Activated CD4-positive, alpha-beta T cell treated with anti-CD3 and anti-CD28 coated beads, Interleukin-2, amount 10 ng/mL, durations not matched to agents 7 days and 5 days (primary cell): ENCODE measurements at places on chromosomes 5 and 9. TPM values are rescaled to one million over a fixed set of nuclear protein-coding genes. Genes with fewer than 3 reads are reported as not detected.

DNA sequence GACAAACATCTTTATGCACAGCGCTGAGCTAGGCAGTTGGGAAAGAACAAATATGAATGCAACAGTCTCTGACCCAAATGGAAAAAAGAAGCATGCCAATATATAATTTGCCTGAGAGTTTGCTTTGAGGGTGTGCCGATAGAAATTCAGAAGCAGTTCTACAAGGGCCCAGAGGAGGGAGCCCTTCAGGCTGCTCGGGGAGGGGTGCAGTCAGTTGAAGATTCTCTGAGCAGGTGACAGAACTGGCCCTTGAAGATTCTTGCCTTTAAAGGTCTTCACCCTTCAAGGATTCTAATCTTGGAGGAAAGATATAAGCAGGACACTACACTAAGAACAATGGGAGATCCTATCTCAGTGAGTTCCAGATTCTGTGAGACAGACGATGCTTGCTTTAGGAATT is 3.7 kb upstream of the PAPPA start:
- no peak for DNase-seq

GRCh38 chr5:20212701-20213100 is 224.7 kb upstream of the CDH18 start:
- DNase-seq = no peak

GRCh38 chr9:114002986-114003350 is 75.1 kb downstream of the AMBP start:
- no peak for DNase-seq

DNA sequence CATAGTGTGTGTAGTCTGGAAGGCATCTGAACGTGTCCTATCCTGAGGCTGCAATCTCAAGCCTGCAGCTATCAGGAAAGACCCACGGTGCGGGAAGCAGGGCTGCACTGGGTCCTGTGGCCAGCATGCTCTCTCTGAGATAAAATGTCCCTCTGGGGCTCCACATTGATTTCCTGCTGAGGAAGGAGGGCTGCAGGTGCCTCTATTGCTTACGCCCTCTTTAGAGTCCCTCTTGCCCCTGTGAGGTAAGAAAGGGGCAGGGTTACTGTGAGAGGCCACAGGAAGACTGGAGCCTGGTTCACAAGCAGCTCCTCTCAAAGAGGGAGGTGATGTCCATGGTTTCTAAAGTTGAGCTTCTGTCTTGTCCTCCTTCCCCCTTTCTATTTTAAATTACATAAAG is 299.9 kb upstream of the RFX3 start:
- no peak for DNase-seq

- no peak for DNase-seq
These were observed 110.7 kb upstream of the NFIL3 start for GRCh38 chr9:91534374-91534773.

DNA sequence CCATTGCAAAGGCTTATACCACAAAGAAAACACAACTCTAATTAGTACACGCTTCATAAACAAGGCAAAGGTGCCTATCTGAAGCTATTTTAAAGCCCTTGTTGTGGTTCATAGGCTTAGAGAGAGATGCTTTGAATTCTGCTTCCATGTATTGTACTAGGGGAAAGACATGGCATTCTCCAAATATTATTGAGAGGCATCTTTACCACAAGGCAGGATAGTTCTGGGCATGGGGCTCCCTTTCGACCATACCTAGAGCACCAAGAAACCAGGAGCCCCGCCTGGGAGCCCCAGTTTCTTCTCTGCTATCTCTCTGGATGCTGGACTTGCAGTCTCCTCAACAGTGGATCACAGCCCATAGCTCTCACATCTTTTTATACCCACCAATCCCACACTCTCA is 93.7 kb downstream of the NFIB start:
- DNase-seq = no peak

- DNase-seq = no peak
These were observed 405.0 kb upstream of the TNC start for GRCh38 chr9:115522912-115523311.

DNA sequence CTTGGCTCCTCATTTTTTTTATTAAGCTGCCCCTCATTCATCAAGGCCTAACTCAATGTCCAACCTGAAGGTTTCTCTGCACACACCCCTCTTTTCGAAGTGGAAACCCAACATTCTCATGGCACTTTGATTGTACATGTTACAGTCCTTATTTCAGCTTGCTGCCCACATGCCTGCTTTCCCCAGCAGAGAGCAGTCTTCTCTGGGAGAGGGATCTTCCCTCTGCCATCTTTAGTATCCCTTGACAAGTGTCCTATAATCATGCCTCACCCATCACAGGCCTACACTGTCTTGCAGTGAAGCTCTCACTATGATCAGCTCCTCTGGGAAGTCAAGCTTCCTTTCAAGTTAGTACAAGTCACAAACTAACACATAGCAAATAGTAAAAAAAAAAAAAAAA is 175.1 kb downstream of the ACER2 start:
- no peak for DNase-seq

DNA sequence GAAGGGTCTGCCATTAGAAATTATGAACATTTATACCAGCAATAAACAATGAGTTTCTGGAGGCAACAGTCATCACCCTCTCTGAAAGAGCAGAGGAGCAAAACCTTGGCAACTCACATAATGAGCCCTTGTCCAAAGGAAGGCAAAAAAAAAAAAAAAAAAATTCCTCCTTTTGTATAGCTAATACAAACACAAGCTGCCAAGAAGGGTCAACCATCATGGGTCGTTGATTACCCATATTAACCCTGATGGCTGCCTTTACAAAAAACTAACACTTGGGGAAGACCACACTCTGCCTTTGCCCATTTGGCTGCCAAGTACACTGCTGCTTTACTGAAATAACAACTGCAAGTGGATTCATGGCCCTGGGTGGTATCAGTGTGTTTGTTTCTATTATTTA is 272.7 kb downstream of the ADAMTSL1 start:
- DNase-seq = no peak

DNA sequence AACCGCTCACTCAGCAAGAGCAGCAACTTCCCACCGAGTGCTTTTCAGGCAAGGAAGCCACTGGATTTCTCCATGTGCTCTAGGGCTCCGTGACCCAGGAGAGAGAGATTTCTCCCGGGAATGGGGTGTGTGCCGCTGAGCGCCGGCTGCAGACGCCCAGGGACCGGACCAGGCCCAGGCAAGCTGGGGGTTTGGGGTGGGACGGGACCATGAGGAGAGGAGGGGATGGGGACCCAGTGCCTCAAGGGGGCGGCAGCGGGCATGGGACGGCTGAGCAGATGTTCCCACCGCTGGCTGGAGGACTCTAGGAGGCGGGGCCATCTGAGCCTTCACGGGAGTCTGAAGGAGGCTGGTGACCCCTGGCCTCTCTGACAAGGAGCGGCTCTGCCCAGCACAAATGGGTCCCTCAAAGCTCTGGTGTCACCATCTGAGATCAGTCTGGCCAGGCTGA is 8.5 kb downstream of the LCN9 start:
- DNase-seq = no peak

- DNase-seq = no peak
These were observed 13.6 kb downstream of the MTMR12 start for GRCh38 chr5:32299059-32299677.

DNA sequence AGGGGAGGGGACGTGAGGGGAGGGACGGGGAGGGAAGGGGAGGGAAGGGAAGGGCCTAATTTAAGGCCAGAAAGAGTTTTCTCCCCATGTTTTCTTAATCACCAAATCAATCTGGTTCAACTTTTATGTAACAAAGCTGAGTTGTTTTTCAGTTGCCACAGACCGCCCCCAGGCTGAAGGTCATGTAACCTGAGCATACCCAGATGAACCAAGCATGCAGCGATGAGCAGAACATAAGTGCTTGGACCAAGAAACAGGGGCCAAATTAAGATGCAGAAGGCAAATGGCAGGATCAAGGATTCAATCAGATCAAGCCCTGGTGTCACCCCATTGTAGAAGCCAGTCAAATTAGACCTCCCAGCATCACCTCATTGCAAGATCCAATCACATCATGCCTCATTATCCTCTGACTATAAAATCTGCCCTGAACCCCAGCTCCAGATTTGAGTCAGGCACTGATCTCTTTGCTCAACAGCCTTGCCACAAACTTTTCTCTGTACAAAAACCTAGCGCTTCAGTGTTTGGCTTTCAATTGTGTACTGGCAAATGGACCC is 113.5 kb upstream of the TNPO1 start:
- DNase-seq = no peak

GRCh38 chr9:107878462-107878861 is 388.9 kb upstream of the KLF4 start:
- DNase-seq = no peak

DNA sequence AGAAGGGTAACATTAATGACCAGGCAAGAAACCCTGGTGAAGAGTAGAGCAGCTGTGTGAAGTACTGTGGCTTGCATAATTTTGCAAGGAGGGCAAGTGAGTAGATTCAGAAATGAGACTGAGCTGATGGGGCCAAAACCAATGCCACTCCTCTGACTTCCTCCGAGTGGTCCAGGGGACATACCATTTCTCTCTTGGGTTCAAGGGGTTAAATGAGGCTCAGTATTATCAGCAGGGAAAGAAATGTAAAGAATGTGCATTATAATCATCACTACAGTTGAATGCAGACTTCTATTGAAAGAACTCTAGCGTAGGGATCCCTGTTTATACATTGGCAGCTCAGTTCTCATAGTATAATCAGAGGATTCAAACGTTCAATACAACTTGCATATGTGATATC is 9.9 kb downstream of the POLR3G start:
- no peak for DNase-seq

DNA sequence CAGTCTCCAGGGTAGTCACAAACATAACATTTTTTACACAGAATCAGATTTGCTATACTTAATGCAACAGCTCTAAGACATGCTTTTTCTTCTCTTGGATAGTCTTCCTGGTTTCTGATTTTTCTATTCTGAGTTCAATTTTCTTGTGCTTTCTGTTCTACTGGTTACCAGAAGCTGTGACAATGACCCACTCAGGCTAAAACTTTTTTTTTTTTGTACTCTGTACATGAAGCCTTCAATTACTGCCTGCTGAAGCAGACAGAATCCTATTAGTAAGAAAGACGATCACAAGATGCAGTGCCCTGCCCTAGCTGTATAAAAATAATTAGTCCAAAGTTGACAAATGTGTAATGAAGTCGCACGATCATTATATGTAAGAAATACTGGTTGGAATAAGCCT is 231.1 kb upstream of the TBCA start:
- no peak for DNase-seq

DNA sequence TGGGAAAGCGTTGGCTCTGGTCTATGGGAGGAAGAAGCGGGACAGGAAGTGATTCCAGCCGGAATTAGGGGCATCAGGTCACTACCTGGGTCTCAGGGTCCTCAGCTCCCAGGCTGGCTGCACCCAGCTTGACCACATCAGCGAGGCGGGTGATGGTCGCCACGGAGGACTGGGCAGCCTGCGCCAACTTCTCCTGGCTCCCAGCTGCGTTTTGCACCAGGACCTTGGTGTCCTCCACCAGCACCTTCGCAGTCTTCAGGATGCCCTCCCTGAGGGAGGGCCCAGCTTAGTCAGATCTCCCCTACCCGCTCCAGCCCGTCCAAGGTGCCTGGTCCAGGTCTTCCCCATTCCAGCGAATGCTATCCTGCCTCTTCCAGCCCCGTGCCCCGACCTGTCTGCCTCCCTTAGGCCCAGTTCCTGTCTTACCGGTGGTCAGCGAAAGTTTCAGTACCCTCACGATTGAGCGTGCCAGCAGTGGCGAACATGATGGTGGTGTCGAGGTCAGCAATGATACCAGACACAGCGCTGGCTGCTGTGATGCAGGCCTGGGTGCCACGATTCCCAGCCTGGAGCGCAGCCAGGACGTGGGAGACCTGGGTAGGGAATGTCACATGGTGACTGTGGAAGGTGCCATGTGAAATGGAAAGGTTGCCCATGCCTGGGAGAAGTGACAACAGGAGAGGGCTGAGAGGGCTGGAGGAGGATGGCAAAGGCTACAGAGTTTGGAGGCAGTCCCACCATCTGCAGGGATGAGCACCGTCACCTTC is 14.4 kb upstream of the TPM2 start:
- no peak for DNase-seq

- no peak for DNase-seq
These were observed 76.3 kb downstream of the MUSK start for GRCh38 chr9:110744715-110745384.

Gene TMEFF1
- not detected for total RNA-seq

Gene IL13
- total RNA-seq = 2.8 TPM

Gene ADAMTS2
- not detected for total RNA-seq

Gene RNF183
- total RNA-seq = not detected

Gene PCDHB7
- not detected for total RNA-seq

Gene SLC34A3
- total RNA-seq = not detected
